Hematopoietic multipotent progenitor cell treated with erythropoietin and hydrocortisone succinate and interleukin-3 and kit ligand, for 17 days (in vitro differentiated cells): ENCODE measurements at places on chromosomes 16 and 17.

DNA sequence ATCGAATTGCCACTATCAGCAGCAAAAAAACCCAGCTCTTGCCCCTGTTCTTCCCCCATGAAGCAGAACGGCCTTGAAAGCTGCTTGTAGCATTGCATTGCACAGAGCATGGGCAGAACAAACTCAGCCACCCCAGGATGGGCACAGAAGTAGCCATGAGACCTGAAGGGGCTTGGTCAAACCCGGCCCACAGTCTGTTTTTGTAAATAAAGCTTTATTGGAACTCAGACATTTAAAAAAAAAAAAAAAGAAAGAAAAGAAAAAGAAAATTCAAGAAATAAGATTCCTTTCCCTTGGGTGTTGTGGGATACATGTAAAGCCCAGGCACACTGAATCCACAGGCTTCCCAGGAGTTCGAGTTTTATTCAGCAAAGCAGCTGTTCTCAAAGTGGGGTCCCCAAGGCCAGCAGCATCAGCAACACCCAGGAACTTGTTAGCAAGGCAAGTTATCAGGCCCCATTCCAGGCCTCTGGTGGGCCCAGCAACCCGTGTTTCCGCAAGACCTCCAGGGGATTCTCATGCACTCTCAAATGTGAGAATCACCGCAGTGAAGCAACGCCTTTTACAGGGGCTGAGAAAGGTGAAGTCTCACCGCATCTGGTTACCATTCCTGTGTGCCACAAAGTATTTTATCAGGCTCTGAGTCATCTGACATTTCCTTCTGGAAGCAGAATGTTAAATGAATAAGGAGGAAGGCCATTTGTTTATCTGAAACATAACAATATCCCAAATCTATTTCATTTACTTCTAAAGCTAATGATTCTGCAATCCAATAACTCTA is 108.2 kb downstream of the SLC39A11 start:
- DNase-seq, result no peak

GRCh38 chr16:29641561-29641960 is 21.5 kb upstream of the SPN start:
- peak; percentile 52 for DNase-seq

GRCh38 chr17:18017958-18018357 is 21.0 kb downstream of the ATPAF2 start:
- no peak for DNase-seq

DNA sequence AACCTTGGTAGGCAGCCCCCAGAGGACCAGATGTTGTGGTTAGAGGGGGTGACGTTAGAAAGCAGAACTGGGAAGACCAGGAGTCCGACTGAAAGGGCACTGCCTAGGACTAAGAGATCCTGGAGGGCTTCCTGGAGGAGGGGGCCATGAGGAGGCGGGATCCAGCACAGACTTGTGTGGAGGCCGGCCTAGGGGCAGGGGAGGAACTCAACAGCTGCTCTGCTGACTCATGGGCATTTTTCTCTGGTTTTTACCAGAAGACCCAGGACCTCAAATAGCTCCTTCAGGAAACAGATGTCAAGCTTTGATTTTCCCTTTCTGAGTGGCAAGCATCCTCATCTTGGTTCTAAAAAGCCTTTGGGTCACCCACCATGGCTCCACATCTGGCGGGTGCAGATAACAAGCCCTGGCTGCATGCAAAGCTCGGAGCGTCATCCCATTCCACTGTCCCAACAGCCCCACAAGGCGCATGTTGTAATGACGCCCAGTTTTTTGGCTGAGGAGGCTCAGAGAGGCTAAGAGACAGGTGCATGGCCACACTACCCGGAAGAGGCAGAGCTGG is 29.0 kb downstream of the IL21R start:
- no peak for DNase-seq

GRCh38 chr17:11296994-11297393 is 56.0 kb downstream of the SHISA6 start:
- no peak for DNase-seq

DNA sequence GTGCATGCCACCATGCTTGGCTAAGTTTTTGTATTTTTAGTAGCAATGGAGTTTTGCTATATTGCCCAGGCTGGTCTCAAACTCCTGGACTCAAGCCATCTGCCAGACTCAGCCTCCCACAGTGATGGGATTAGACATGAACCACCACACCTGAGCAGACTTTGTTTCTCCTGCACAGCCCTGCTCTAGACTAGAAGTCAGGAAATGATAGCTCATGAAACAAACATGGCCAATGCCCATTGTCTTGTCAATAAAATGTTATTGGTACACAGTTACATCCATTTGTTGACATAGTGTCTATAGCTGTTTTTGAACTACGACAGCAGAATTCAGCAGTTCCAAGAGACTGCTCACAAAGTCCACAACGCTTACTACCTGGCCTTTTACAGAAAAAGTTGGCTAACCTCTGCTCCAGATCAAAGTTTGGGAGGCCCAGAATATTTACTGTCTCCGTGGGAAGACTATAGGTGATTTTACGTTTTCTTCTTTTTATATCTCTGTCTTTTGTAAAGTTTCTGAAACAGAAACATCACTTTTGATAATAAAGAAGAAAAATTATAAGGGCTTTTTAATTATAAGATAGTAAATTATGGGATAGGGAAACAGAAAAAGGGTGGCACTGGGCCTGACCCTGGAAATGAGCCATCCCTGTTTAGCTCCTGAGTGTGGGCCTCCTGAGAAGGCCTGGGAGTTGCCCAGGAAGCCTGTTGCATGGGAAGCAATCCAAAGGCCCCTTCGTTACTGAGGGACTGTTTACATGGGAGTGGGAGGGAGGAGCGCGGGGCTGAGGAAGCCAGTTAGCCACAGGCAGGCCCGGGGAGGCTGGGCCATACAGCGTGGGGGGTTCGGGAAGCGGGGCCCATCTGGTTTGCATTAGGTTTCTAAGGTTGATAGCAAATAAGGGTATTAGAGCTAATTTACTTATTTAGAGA is 201.5 kb downstream of the IRF8 start:
- no peak for DNase-seq

GRCh38 chr16:70721202-70721963 is 35.5 kb upstream of the MTSS2 start:
- DNase-seq, result no peak

DNA sequence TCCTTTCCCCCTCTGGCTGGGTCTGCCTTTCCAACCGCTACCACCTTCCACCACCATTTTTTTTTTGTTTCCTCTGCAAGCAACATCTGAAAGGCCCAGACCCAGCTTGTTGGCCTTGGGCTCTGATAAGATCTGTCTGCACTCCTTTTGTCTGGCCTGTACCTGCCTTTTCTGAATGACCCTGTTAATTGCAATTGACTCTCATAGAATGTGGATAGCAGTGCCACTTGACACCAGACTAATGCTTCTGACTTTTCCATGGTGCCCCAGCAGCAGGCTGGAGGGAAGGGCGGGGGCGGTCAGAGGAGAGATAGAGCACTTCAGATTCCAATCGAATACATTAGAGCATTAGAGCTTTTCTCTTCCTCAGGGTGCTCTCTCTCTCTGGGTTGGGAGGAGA is 538.9 kb downstream of the WWOX start:
- no peak for DNase-seq

GRCh38 chr16:10511829-10512228 is 68.6 kb downstream of the EMP2 start:
- no peak for DNase-seq

DNA sequence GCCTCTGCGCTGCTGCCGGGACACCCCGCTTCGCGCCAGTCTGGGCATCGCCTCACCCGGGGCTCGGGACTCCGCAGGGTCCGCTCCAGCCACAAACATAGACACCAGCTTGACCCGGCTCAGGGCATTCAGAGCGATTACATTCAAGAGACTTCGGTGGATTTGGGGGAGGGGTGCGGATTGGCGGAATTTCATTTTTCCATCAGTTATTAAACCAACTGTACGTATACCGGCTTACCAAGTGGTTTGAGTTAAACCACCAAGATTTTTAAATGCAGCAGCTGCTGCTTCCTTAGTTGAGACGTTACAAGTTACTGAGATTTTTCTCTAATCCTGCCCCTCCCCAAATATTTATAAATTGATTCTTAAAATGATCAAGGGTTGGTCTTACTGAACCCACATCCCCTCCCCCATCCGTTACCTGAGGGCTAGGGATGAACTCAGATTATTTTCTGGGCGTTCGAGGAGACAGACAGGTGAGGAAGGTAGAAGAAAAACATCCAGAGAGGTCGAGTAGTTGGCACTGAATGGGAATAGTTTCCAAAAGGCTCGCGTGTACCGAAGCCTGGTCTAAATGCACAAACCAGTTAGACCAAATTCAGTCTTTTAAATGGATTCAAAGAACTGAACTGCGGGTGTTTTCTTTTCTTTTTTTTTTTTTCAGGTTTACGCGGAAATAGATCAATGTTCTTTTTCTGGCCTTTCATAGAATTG is 1.5 kb downstream of the CRHR1 start:
- no peak for DNase-seq
